Thoracic aorta (tissue), 2 donors: ENCODE measurements at places on chromosomes 2 and 18. TPM values are rescaled to one million over a fixed set of nuclear protein-coding genes. Genes with fewer than 3 reads are reported as not detected.

GRCh38 chr2:88967844-88968243 lies 276.4 kb downstream of the RPIA start:
- H3K4me1 ChIP-seq, result no peaks in the 10 kb centered on the region
- no peak for DNase-seq
- H3K27ac ChIP-seq, result no peak overlapping the region
- H3K27me3 ChIP-seq, result no peaks in the 10 kb centered on the region
- H3K36me3 ChIP-seq, result no peaks in the 10 kb centered on the region

GRCh38 chr2:2332381-2332780 lies 1.3 kb upstream of the MYT1L start:
- H3K27me3 ChIP-seq, result no peaks in the 10 kb centered on the region
- H3K36me3 ChIP-seq, result no peaks in the 10 kb centered on the region
- H3K27ac ChIP-seq, result no peak overlapping the region
- no peaks in the 10 kb centered on the region for H3K4me1 ChIP-seq

- no peaks in the 10 kb centered on the region for H3K36me3 ChIP-seq
- H3K4me3 ChIP-seq, result no peak overlapping the region
- H3K4me1 ChIP-seq, result no peaks in the 10 kb centered on the region
These were observed 289.0 kb downstream of the C1D start for GRCh38 chr2:67773851-67774250.

DNA sequence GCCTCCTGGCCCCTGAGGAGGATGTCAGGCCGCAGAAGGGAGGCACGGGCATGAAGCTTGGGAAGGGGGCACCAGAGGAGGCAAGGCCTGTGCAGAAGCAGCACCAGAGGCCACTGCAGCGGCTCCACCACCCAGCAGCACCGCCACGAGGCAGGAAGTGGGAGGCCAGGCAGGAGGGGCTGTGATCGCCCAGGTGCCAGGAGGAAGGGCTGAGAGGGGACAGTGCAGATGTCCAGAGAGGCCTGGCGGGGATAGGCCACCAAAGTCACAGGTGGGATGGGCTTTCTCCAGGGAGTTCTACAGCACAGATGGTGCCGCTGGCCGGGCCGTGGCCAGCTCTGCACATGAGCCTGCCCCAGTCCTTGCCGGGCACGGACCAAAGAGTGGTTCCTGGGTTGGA lies 6.0 kb upstream of the ALPI start:
- H3K4me3 ChIP-seq, result no peak overlapping the region
- H3K36me3 ChIP-seq, result no peaks in the 10 kb centered on the region
- no peaks in the 10 kb centered on the region for H3K4me1 ChIP-seq

- DNase-seq, result no peak
- no peaks in the 10 kb centered on the region for H3K36me3 ChIP-seq
- no peak overlapping the region for H3K27ac ChIP-seq
- H3K27me3 ChIP-seq, result no peaks in the 10 kb centered on the region
- no peak overlapping the region for H3K4me3 ChIP-seq
- H3K4me1 ChIP-seq, result no peaks in the 10 kb centered on the region
These were observed 982.6 kb upstream of the FANCL start for GRCh38 chr2:59223742-59224141.

- H3K36me3 ChIP-seq, result no peaks in the 10 kb centered on the region
- H3K27me3 ChIP-seq, result no peaks in the 10 kb centered on the region
- H3K27ac ChIP-seq, result no peak overlapping the region
- DNase-seq, result no peak
- no peaks in the 10 kb centered on the region for H3K4me1 ChIP-seq
These were observed 13.2 kb upstream of the CD302 start for GRCh38 chr2:159811232-159811631.

- no peak overlapping the region for H3K4me3 ChIP-seq
- DNase-seq, result no peak
- H3K27me3 ChIP-seq, result no peaks in the 10 kb centered on the region
- H3K4me1 ChIP-seq, result no peaks in the 10 kb centered on the region
- no peak overlapping the region for H3K27ac ChIP-seq
- H3K36me3 ChIP-seq, result no peaks in the 10 kb centered on the region
These were observed 59.4 kb downstream of the KCNG2 start for GRCh38 chr18:79857082-79857671.

- H3K4me1 ChIP-seq, result no peaks in the 10 kb centered on the region
- DNase-seq, result no peak
These were observed 895.2 kb downstream of the TRIB2 start for GRCh38 chr2:13611939-13612338.

DNA sequence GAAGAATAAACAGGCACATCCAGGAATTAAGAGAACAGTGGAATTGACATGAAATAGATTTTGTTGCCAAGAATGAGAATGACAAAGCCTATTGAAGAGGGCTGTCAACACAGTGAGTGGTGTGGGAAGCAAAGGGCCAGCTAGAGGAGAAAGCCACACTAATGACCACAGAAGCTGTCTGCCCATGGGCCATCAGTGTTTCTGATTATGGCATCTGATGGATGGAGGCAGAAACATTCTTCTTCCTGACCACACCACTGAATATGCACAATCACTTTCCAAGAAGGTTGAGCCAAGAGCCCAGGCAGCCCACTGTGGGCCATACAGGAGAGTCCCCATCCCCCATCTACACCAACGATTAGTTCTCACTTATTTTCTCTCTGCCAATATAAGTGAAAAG lies 146.0 kb upstream of the SH3BP4 start:
- H3K4me1 ChIP-seq, result no peaks in the 10 kb centered on the region
- DNase-seq, result no peak
- H3K36me3 ChIP-seq, result no peaks in the 10 kb centered on the region

The CRACDL gene
- 5.9 TPM for total RNA-seq

The VAMP5 gene
- total RNA-seq, result 27.1 TPM

The CCDC141 gene
- total RNA-seq, result 2.4 TPM
